ENCODE measurements at places on chromosomes 11 and 22.

GRCh38 chr11:124746621-124747243, 5.3 kb downstream of the VSIG2 start:
- DNase-seq = no peak

DNA sequence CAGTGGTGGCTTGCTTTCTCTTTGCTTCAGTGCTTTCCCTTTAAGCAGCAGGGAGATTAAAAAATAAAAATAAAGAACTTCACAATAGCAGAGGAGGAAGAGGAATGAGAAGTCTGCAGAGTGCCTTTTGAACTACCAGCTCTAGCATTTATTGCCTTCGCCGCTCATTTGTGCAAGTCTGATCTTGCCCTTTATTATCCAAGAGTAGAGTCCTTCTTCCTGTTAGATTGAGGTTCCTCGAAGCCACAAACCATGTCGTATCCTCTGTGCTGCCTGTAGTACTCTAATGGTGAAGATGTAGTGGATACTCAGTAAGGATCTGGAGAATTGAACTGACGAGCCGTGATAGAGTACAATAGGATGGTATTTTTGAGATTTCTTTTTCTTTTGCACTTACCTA, 101.2 kb upstream of the RAG2 start:
- no peak for DNase-seq

GRCh38 chr22:37794376-37794775, 13.4 kb upstream of the GCAT start:
- DNase-seq = no peak

DNA sequence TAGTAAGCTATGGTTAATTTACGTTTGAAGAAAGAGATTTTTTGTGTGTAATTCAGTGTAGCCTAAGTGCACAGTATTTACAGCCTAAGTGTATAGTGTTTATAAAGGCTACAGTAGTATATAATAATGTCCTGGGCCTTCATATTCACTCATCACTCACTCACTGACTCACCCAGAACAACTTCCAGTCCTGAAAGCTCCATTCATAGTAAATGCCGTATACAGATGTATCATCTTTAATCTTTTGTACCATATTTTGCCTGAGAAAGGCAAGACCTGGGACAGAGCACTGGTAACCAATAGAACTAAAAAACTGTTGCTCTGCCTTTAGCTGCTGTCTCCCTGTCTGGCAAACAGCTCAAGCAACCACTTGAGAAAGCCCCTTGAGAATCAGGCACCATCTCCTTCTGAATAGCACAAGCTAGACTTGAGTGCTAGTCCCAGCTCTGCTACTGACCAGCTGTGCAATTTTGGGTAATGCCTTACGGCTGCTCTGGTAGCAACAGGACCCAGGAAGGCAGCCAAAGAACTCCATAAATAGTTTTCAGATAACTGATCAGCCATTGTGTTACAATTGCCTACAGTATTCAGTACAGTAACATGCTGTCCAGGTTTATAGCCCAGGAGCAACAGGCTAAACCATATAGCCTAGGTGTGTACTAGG, 131.3 kb downstream of the KCNC1 start:
- DNase-seq = peak; percentile 85

DNA sequence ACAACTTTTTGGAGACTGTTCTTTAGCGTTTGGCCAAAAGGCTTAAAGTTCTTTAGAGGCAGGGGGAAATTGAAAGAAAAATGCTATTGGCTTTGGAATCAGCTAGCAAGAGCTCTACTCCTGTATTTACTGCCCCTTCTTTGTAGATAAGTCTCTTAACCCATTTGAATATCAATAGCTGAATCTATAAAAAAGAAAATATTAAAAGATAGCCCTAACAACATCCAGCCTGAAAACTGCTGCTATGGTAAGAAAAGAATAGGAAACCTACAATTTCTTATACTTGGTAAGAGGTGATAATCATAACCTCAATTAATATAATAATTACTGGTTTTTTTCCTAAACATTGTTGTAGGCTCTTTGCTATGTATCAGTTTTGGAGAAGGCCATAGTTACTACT, at the start of gene OR5B12:
Gene OR5B12 (minus strand): TSS at position 101 of the 400 bp plus-strand sequence. CDS start 2,085 bp downstream, outside the sequence.
- DNase-seq = no peak
